ENCODE measurements at places on chromosomes 3 and 15. TPM values are rescaled to one million over a fixed set of nuclear protein-coding genes. Genes with fewer than 3 reads are reported as not detected.

Gene TGM5
- not detected for total RNA-seq

Gene LMAN1L
- not detected for total RNA-seq

Gene CCDC54
- total RNA-seq = not detected

Gene CFAP161
- 0.38 TPM for total RNA-seq

Gene CLCN2
- 2.1 TPM for total RNA-seq

Gene SCAMP5
- 18.1 TPM for total RNA-seq

Gene CLDN11
- 77.5 TPM for total RNA-seq

Gene LRTM1
- not detected for total RNA-seq

Gene POTEB3
- total RNA-seq = not detected

Gene RARB
- total RNA-seq = 3.8 TPM

Gene MYRIP
- total RNA-seq = 9.2 TPM

Gene VPS39
- 25.0 TPM for total RNA-seq

Gene DCLK3
- total RNA-seq = not detected

Gene FETUB
- total RNA-seq = not detected

Gene B2M
- 2,154 TPM for total RNA-seq

Gene C3orf20
- total RNA-seq = not detected

Gene C3orf70
- total RNA-seq = 3.5 TPM

Gene GOLGA8S
- total RNA-seq = 0.13 TPM

Gene UROC1
- total RNA-seq = not detected

Gene LIPC
- total RNA-seq = 0.38 TPM

Gene CGNL1
- total RNA-seq = 25.7 TPM

Gene RASGRP1
- total RNA-seq = 0.13 TPM

Gene CACNA2D3
- not detected for total RNA-seq
